ENCODE measurements at places on chromosomes 6 and 20.

DNA sequence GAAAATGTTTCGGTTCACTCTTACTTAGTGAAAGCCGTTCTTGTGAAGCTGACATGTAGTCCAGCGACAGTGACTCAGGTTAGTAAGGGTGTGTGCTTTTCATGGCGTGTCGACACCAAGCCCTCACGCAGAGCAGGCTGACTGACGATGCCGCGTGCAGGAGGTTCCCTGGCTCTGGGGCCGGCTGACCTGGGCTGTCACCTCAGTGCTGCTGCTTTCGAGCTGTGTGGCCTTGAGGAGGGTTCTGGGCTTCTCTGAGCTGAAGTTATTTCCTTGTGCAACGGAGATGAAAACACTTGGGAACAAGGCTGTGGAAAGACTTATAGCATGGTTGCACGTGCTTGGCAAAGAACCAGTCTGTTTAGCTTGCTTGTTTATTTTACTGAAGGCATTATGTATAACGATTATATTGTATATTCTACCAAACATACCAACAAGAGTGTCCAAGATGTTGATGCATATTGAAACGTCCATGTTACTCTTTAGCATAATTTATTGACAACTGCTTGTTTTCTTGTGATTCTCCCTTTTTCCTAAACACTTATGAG is 59.2 kb downstream of the PHACTR3 start:
- DNase-seq = no peak

DNA sequence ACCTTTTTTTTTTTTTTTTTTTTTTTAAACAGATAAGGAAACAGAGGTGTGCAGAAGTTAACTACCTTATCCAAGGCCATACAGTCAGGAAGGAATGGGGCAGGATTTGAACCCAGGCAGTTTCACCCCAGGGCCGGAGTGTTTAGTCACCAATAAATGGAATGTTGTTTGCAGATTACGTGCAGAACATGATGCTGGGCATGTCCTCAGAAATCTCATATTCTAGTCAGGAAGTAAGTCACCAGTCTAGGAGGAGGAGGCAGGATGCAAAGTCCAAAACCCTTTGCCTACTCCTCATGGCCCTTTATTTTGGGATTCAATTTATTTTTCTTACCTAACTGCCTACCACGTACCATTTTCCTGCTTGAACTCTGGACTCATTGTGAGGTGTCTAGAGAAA is 57.1 kb upstream of the LRRC1 start:
- no peak for DNase-seq

- DNase-seq = peak; percentile 34
These were observed 909 bp downstream of the DNAAF9 start for GRCh38 chr20:3406481-3407039.

- DNase-seq = no peak
These were observed 1.2 kb downstream of the HLA-DQA2 start for GRCh38 chr6:32742374-32742773.

DNA sequence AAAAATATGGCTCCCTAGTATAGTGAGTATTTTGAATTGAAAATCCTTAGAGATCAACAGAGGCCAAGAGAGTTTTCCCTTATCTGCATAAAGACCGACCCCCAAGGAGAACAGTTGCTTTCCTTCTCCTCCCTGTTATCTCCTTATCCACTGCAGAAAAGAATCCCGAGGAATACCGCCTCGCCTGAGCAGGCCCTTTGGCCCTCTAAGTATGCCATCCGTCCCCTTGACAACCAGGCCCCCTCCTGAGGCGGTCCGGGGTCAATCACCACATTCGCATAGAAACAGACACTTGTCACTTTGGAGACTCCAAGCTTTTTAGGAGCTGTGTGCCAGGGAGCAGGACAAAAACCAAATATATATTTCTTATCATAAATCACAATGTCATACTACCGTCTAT is 15.9 kb upstream of the GGTLC1 start:
- DNase-seq = no peak

DNA sequence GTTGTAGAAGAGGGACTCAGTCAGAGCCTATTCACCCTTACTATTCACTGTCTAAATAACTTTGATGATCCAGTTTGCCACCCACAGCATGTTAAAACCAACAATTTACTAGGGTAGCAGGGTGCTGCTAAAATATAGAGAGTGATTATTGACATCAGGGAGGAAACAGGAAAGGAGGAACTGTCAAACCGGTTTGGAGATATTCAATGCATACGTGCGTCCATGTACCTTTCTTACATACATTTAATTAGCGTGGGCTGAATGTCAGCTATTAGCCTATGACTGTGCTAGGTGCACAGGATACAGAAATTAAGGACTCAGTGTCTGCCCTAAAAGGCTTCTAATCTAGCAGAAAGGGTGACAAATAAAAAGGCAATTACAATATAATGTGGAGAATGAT is 57.2 kb downstream of the IL20RA start:
- no peak for DNase-seq

- DNase-seq = peak; percentile 56
These were observed 3.9 kb upstream of the PHF20 start for GRCh38 chr20:35767683-35768481.

DNA sequence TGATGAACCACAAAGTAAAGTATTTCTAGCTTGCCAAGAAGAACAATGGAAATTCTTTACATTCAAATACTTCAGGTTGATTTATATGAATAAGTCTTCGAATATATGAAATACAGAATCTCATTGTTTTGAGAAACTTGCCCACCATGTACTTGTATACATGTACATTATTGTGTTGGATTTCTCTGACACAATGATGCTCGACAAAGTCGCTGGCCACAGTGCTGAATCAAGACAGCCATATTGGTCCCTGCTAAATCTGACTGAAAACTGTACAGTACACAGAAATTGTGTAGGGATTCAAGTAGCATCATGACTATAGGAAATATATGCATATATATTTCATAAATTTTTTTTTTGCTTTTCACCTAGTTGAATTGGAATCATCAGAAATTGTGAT is 13.1 kb upstream of the LIN28B start:
- DNase-seq = no peak

- peak; percentile 66 for DNase-seq
These were observed 647 bp downstream of the AK9 start for GRCh38 chr6:109690373-109690736.

- DNase-seq = no peak
These were observed 34.2 kb downstream of the NHSL1 start for GRCh38 chr6:138465007-138465645.

GRCh38 chr6:32838114-32838958 is at the start of gene TAP2:
TAP2 (minus strand) TSS chr6:32838739; CDS start chr6:32838233, 506 bp downstream.
- peak; percentile 95 for DNase-seq

DNA sequence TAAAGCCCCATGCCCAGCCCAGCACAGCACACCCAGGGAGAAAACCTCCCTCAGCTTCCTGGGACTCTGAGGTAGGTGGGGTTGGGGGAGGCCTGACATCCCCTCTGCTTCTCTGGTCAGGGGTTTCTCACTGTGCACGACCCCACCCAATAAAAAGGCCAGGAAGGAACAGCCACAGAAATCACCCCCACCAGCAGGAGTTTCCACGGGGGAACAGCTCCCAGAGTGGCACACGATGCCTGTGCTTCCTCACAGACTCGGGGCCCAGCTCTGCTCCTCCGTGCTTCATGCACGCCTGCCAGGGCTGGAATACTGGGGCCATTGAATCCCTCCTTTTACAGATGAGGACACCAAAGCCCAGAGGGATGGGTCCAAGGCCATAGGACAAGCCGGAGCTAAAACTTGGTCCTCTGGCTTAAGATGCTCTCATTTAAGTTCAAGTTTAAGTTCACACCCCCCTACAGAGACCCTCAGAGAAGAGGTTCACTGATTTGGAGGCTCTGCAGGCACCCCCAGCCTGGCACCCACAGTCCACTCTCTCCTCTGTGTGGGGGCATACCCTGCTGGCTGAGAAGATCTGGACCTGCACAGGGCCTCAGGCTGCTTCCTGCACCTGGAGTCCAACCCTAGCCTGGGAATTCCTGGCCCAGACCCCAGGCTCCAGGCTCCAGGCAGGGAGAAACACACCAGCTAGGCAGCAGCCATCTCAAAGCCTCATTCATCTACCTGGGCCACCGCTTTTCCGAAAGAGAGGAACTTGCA is 14.3 kb downstream of the ACSS1 start:
- no peak for DNase-seq

- peak; percentile 54 for DNase-seq
These were observed 13.6 kb downstream of the TRAPPC3L start for GRCh38 chr6:116531675-116532570.

DNA sequence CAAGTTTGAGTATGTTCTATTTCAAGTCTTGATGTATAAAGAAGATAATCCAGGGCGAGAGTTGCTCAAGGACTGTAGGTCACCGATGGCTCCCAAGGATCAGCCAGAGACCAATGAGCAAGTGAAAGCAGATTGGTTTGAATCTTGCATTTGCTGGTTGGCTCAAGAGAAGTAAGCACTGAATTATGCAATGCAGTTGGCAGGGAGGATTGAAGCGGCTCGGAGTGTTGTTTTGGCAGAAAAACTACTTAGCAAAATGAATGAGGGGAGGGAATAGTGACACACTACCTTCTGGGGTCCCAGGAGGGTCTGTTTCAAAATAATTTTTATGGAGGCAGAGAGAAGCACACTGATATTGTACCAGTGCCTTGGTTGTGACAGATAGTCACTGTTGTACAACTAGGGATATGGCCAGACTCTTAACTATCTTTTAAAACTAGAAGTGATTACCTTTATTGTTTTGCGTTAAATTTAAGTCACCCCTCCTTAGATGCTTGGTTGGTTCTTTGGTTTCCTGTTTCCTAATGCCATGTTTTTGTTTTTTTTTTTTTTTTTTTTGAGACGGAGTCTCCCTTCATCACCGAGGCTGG is 15.7 kb downstream of the SASH1 start:
- peak; percentile 47 for DNase-seq

- DNase-seq = no peak
These were observed 6.3 kb upstream of the PPP1R16B start for GRCh38 chr20:38799203-38799602.

GRCh38 chr6:112144145-112144926 is 56.9 kb downstream of the FAM229B start:
- no peak for DNase-seq

- DNase-seq = no peak
These were observed 18.0 kb upstream of the HLA-A start for GRCh38 chr6:29924287-29924686.
